NCI-H1694 (cell line): ENCODE measurements at places on chromosomes 1 and 21.
A peak's percentile ranks its signal among the peaks of the same experiment; 100 is the strongest.

GRCh38 chr1:69088571-69088970, 479.2 kb upstream of the LRRC7 start:
- no peak for DNase-seq

DNA sequence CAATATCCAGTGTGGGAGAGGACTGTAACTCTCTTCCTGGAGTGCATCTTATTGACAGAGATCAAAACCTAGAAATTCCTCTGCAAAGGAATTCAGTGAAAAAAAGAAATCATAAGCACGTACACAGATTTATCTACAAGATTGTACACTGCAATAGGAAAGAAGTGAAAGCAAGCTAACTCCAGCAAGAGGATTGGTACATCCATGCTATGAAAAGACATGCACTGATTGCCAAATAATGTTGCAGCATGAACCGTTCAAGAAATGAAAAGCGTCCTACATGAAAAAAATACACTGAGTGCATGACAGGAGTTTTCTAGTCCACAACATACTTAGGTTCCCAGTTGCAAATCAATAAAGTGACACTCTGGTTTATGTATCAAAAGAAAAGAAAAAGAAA, 1.9 kb upstream of the MGST3 start:
- no peak for DNase-seq

GRCh38 chr1:247104965-247105364, 809 bp upstream of the ZNF669 start:
- DNase-seq, result no peak

DNA sequence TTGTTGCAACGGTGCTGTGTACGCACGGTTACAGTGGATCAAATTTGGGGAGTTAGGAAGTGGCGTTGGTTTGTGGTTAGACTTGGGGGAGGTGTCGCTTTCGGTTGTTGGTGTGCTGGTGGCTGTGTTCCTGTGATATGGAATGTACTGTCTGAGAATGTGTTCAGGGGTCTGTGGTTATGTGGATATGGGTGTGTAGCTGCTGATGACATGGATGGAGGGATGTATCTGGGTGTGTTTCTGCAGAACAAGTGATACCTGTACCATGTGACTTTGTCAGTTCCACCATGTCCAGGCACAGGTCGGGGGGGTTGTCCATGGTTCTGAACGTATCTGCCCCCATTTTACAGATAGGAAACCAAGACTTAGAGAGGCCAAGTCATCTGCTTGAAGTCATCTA, 22.7 kb downstream of the PAX7 start:
- DNase-seq, result no peak

DNA sequence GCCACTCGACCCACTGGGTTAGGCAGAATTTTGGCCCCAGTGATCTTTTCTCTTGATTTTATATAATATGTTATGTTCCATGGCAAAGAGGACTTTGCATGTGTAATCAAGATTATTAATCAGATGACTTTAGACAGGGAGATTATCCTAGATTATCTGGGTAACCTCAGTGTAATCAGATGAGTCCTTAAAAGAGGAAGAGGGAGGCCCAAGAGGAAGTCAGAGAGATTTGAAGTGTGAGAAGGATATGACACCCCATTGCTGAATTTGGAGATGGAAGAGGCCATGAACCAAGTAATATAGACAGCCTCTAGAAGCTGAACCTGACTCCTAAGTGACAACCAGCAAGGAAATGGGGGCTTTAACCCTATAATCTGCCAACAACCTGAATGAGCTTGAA, 117.1 kb upstream of the CSF3R start:
- DNase-seq, result no peak

DNA sequence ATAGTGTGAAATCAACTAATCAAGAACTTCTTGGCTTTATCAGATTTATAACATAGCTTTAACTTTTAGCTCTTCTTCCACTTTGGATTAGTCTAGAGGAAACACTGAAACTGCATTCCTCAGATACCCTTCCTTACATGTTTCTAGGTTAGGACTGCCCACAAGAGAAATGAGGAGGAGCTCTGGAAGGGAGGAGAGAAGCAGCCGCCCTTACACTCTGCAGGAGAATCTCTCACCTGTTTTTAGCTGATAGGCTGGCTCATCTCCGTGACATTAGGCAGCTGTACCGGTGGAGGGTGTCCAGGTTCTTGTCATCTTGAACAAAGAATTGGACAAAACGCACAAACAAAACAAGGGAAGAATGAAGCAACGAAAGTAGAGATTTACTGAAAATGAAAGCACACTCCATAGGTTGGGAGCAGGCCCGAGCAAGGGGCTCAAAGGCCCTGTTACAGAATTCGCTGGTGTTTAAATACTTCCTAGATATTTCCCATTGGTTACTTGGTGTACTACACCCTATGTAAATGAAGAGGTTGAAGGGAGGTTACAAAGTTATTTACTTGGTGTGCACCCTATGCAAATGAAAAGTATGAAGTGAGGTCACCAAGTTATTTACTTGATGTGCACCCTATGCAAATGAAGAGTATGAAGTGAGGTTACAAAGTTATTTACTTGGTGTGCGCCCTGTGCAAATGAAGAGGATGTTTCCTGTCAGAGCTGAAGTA, 524.9 kb upstream of the CHRM3 start:
- no peak for DNase-seq

DNA sequence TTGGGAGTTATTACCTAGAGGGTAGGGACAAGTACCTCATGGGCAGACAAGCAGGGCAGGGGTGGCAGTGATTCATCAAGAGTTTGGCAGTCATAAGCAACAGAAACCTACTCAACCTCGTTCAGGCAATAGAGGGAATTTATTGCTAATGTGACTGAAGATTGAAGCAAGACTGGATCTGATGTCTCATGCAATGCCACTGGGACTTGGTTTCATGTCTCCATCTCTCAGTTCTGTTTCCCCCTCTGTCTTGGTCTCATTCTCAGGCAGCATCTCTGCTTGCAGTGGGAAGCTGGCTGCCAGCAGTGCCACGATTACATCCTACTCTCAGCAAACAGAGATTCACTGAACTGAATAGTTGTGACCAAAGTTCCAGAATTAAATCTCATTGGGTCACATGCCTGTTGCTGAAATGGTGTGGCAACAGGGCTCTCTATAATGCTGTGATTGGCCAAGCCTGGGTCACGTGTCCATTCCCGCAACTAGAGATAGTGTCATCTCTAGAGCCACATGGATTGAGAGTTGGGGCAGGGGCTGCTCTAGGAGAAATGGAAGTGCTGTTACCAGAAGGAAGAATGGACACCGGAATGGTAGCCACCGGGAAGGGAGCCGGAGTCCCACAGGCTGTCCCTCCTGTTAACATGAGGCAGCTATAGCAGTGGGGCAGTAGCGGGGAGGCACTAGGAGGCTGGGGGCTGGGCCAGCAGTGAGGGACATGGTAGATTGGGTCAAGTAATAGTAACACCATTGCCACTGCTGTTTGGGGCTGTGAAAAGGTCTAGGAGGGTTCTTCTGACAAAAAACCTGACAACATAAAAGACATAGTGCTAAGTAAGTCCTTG, 3.9 kb upstream of the CDC42 start:
- DNase-seq, result no peak

- DNase-seq, result peak; percentile 66
Observed at GRCh38 chr1:89780721-89781120, 40.1 kb upstream of the LRRC8D start.

- DNase-seq, result no peak
Observed at GRCh38 chr1:240666568-240667198, 54.7 kb upstream of the GREM2 start.

DNA sequence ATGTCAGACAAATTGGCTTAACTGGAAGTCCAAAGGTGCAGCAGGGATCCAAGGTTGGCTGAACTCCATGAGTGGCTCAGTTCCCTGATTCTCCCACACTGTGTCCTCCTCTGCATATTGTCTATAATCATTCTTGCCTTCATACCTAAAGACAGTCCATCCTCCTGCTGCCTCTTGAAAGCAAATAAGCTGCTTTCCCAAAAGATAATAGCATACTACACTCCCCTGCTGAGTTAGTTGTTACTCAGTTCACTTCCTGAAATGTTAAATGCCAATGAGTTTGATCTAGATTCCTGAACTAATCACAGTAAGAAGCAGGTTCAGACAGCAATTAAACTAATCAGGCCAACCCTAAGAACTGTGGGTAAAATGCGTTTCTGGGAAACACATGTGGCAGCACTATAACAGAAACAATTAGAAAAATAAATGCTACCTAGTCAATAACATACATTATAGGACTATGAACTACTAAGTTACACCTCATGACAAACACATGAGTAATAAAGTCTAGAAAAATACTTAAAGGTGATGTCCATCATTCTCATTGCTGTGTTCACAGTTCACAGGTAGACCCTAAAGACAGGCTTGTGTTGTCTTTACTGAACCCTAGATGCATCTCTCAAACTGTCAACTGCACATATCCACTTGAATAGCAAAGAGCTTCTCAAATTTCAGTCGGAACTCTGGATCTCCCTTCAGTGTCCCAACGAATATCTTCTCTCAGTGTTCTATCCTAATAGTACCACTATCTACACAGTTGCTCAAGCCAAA, 50.8 kb upstream of the BOLA1 start:
- DNase-seq, result no peak

GRCh38 chr1:162596514-162597170, 35.1 kb downstream of the UAP1 start:
- DNase-seq, result no peak

GRCh38 chr1:204443871-204444581, 32.4 kb upstream of the PPP1R15B start:
- DNase-seq, result no peak

GRCh38 chr1:47703981-47704596, 266.2 kb downstream of the FOXD2 start:
- no peak for DNase-seq

DNA sequence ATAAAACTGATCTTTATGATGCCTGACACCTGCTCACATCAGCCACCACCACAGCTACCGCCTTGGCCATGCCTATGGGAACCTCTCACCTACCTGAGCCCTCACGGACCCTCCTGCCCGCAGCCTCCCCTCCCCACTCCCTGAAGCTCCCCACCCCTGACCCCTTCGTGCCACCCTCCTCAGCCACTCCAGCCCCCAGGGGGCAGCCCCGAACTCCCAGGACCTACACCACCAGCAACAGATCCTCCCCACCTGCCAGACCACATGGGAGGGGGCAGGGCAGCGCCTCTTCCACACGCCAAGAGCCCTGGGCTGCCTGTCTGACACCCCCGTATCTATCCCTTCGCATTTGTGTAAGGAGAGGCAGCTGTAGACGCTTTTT, 14.2 kb upstream of the ARHGEF16 start:
- no peak for DNase-seq
